ENCODE measurements at places on chromosomes 16 and 17. TPM values are rescaled to one million over a fixed set of nuclear protein-coding genes. Genes with fewer than 3 reads are reported as not detected.

The PIRT gene
- total RNA-seq = not detected

The ACLY gene
- total RNA-seq = 64.1 TPM

The CTRL gene
- 0.27 TPM for total RNA-seq

The USB1 gene
- total RNA-seq = 7.0 TPM

The TXNDC11 gene
- total RNA-seq = 24.0 TPM

The CIBAR2 gene
- total RNA-seq = not detected

All from fibroblast of the aortic adventitia (primary cell).